ENCODE measurements at places on chromosomes 12 and 14.

DNA sequence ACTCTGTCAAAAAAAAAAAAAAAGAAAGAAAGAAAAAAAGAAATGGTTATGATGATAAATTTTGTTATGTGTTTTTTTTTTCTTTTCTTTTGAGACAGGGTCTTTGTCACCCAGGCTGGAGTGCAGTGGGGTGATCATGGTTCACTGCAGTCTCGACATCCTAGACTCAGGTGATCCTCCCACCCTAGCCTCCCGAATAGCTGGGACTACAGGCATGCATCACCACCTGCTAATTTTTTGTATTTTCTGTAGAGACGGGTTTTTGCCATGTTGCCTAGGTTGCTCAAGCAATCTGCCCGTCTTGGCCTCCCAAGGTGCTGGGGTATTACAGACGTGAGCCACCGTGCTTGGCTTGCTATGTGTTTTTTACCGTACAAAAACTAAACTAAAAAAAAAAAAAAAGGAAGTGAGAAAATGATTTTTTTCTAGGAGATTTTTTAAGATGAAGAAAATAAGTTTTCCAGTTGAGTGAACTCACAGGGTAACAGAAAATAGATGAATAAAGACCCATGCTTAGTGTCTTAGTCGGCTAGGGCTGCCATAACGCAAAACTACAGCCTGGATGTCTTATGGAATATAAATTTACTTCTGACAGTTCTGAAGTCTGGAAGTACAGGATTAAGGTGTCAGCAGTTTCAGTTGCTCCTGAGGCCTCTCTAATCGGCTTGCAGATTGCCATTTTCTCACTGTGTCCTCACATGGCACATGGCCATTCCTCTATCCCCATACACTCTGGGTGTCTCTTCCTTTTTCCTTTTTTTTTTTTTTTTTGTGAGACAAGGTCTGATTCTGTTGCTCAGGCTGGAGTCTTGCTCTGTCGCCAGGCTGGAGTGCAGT lies 13.2 kb upstream of the APOF start:
- no peak for DNase-seq

DNA sequence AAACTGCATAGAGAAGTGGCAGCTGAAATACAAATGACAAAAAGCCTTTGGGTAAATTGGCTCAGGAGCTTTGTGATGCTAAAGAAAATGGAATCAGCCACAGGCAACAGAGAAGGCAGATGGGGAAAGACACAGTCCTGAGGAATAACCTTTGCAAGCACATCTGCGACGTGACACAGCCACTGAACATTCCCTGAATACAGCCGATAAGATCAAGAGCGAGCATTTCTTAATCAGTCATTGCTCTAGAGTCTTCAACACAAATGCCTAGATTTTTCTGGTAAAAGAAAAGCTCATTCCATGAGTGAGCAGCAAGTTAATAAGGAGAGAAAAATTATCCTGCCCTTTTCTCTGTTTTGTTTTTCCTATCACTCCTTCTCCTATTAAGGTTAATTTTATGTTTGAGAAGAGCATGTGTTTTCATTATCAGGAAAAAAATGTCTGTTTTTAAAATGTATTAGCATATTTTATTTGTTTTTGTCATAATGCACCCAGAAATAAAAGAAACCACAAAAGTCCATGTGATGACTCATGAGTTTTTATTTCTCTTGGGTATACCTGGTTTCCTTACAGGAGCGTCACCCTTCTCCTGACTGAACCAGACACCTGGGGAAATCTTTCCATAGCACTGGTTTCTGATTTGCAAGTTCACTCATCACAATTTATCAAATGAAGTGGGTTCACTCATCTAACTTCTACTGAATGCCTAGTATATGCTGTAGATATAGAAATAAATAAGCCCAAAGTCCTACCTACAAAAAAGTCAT lies 45.4 kb upstream of the PCED1B start:
- no peak for DNase-seq

DNA sequence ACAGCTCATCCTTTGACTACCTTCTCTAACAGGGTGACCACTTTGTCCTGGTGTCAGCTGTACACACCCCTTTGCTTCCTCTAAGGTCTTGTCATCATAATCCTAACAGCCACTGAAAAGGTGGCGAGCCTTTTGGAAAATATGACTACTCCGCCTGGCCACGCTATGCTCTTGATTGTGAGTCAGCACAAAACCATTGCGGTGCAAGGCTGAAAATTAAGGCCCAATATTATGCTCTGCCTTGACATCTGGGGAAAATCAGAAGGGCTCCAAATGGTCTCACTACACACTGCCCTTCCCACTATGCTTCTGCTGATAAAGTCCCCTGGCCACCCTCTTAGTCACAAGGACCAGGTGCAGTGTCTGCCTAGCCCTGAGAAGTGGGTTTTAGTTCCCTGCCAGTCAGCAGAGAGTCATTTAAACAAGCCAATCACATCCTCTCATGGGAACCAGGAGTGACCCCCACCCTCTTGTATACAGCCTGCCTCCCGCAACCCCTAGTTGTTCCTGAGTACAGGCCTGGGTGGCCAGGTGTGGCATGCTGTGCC lies 34.3 kb downstream of the FGD6 start:
- no peak for DNase-seq

DNA sequence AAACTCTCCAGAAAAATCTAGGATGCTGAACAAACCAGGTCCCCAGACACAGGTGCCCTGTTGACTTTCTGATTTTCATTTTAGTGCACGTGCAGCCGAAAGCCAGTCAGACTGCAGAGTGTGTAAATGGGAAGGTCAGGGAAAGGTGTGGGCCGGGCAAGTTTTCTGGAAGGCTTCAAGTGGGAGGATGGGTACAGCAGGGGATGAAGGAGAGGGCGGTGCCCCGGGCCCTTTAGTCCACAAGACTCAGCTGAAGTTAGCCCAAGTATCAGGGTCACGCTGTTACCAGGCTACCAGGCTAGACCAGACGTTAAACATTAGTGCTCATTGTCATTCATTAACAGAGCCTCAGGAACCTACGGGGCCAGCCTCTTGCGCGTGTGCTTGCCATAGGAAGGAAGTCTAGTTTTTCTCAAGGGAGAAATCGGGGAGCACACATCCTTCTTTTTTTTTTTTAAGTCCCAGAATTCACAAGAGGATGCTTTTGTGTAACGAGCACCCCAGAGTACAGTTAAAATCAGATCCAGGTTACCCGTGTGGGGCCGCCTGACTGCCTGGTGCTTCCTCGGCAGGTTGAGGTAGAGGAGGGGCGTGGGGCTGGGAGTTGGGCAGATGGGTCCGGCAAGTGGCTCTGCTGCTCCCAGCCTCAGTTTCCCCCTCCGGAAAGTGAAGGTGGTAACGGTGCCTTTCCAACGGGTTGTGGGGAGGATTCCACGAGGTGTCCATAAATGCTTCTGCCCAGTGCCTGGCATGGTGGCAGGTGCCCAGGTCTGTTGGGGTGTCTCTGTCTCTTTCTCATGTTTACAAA lies 19.1 kb downstream of the BCL7A start:
- peak; percentile 86 for DNase-seq

GRCh38 chr12:78584695-78585094 lies 279.9 kb upstream of the SYT1 start:
- DNase-seq = no peak

- no peak for DNase-seq
Observed at GRCh38 chr12:94706250-94706661, 55.9 kb upstream of the TMCC3 start.

GRCh38 chr14:96802963-96803362 lies 5.8 kb downstream of the VRK1 start:
- no peak for DNase-seq

DNA sequence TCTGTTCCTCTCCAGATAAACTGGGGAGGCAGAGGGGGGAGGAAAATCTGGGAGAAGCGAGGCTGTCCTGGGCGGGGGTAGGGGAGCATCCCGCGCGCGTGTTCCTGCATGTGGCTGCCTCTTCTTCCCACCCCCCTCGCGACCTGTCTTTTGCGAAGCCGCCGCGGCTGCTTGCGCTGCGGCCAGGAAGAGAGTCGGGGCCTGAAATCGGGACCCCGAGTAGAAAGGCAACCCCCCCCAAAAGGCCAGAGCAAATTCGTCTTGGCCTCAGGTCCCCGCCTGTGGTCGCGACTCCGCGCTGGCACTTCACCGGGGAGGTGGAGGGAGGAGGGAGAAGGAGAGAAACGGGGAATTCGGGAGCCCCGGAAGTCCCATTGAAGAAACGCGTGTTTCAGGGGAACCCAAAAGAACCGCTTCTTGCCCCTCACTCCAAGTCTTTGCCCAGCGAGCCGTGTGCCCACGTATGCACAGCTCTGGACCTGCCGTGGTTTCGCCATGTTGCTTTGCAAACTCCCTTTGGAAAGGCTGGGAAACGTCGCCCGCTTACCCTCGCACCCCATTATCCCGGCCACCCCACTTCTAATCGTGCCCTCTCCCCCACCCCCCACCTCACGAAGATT lies 944 bp downstream of the CCND2 start:
- peak; percentile 45 for DNase-seq

- DNase-seq = no peak
Observed at GRCh38 chr14:26078561-26078960, 519.3 kb downstream of the NOVA1 start.

- DNase-seq = peak; percentile 31
Observed at GRCh38 chr12:3135522-3136461, 58.6 kb downstream of the TSPAN9 start.

GRCh38 chr12:50572760-50573159 lies 68.0 kb downstream of the DIP2B start:
- DNase-seq = no peak

- DNase-seq = no peak
Observed at GRCh38 chr12:10612984-10613348, 443 bp downstream of the MAGOHB start.

- no peak for DNase-seq
Observed at GRCh38 chr14:90578283-90578985, 181.6 kb downstream of the CALM1 start.

- DNase-seq = no peak
Observed at GRCh38 chr14:59061292-59061691, 127.2 kb upstream of the DAAM1 start.

DNA sequence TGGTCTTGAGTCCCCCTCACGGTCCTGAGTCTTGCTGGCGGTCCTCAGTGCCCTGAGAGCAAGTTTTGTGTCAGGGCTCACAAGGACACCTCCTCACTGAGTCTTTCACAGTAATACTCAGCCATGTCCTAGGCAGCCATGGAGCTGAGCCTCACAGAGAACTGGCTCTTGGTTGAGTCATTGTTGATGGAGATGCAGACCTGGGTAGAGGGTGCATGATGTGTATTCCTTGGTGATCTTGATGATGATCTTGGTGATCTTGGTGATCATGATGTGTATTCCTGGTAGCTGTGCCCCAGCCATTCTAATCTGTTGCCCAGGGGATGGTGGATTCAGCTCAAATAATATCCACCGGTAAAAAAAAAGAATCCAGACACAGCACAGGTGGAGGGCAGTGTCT lies 495.4 kb downstream of the TMEM121 start:
- no peak for DNase-seq

GRCh38 chr12:8662593-8662992 lies at the start of gene MFAP5:
Gene MFAP5, minus strand, starts transcription at chr12:8662826. Its CDS starts 722 bp downstream, at chr12:8662104.
- DNase-seq = no peak

DNA sequence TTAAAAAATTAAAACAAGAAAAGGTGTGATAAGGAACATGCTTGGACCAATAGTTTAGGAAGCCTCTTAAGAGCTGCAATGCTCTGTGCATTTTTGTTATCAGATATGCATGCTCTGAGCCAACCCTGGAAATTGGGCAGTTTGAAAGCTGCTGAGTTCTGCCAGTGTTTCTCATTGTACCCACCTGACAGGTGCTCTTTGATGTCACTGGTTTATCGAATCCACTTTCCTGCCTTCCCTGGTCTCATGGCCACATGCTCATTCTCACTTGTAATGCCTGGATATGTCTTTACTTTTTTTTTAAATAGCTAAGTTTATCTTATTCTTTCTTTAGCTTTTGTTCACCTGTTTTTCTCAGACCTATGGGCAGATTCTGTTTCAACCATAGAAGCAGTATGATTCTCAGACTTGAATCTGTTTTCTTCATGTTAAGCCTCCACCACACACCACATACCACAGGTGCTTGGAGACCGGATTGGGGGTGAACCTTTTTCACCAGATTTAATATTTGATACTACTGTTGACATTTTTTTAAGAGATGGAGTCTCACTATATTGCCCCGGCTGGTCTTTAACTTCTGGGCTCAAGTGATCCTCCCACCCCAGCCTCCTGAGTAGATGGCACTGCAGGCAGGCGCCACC lies 90.7 kb downstream of the ESR2 start:
- DNase-seq = no peak

- no peak for DNase-seq
Observed at GRCh38 chr14:73937012-73937411, 12.9 kb downstream of the FAM161B start.

DNA sequence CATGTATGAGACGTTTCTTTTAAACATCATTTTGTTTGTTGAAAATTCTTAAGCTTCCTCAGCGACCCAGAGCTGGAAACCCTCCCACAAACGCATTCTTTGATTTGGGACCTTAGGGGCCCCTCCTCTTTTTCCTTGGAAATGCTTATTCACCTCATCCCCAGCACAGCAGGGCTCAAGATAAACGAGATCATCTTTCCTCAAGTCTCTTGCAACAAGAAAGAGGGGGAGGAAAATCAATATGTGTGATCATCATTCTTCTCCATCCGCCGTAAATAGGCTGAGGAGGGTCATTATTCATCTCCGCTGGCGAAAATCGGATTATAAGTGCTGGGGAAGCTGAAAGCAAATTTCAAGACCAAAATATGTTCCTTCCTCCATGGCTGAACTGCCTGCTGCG lies 1415.2 kb downstream of the AACS start:
- DNase-seq = no peak

- DNase-seq = no peak
Observed at GRCh38 chr12:46628176-46628575, 197.6 kb downstream of the SLC38A4 start.

GRCh38 chr12:118151755-118152154 lies 15.8 kb downstream of the PEBP1 start:
- no peak for DNase-seq

GRCh38 chr12:52223406-52224039 lies 9.5 kb upstream of the KRT7 start:
- DNase-seq = no peak

DNA sequence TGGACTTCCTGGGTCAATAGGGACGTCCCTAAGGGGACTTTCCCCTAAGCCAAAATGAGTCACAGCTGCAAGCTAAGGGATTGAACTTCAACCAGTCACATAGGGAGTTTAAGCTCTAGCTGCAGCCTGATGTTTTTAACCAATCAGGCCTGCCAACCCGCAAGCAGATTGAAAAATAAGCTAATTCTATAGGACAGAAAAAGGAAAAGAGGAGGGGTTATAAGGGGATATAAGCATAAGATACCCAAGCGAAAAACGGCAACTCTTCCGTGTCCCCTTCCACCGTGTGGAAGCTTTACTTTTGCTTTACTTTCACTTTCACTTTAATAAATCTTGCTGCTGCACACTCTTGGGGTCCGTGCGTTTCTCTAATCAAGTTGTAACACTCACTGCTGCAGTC lies 24.4 kb downstream of the ATP23 start:
- no peak for DNase-seq
